ENCODE measurements at places on chromosomes 6 and 20.

DNA sequence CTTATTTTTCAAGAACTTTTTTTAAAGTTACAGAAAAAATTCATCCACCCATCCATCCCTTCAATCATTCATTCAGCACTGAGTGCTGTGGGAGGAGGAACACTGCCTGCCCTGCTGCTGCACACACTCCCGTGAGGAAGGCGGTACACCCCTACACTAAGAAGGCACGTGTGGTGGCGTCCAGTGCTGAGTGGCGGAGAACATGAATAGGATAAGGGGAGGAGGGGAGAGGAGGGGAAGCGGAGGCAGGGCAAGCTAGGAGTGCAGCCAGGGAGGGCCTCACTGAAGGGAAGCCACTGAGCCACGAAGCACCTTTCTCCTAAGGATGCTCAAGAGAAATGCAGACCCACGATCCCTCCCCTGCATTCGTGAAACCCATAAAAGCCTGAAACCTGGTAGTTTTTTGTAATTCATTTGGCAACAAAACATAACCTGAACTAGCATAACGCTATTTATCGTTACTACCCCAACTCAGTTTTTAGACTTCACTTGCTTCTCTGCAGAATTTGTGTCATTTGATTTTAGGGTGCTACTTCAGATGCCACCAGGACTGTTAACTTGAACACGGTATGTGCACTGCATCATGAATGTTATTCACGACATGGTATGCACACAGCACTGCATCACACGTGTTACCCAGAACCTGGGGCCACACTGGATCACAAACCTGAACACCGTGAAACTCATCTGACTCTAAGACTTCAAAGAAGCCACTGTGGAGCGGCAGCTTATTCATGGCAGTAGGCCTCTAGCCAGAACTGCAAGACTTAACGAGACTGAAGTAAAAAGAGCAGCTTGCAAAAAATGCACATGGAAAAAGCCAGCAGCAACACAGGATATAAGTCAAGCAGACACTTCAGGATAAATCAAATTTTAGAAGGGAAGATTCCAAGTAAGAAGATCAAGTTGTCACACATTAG is 3.5 kb downstream of the RNASET2 start:
- no peak for DNase-seq

DNA sequence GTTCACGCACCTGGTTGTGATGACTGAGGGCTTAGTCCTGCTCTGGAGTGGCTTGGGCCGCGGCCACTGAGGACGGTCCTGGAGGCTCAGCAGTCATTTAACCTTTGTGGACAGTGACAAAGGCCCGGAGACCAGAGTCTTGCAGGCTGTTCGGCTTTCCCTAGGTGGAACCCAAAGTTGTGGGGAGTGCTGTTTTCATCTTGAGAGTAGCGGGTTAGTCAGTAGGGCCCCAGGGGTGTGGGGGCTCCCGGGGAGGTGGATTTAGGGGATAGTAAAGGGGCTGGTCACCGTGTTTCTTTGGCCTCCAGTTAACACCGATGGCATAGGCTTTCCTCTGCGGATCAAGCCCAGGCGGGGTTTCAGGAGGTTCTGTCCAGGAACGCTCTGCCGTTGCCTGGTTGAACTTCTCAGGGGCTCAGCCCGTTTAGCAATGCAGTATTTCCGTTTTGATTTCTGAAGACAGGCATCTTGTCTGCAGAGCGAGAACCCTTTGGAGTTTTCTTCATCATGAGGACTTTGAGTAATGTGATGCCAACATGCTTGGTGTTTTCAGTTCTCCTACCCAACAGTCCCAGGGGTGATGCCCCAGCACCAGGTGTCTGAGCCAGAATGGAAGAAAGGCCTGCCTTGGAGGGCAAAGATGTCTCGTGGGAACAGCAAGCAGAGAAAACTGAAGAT is 31.8 kb downstream of the ZNF831 start:
- DNase-seq = no peak

GRCh38 chr20:31406115-31406514 is at the start of gene DEFB121:
DEFB121 (minus strand) TSS chr20:31406215; CDS start chr20:31406152, 63 bp downstream.
- DNase-seq = no peak

DNA sequence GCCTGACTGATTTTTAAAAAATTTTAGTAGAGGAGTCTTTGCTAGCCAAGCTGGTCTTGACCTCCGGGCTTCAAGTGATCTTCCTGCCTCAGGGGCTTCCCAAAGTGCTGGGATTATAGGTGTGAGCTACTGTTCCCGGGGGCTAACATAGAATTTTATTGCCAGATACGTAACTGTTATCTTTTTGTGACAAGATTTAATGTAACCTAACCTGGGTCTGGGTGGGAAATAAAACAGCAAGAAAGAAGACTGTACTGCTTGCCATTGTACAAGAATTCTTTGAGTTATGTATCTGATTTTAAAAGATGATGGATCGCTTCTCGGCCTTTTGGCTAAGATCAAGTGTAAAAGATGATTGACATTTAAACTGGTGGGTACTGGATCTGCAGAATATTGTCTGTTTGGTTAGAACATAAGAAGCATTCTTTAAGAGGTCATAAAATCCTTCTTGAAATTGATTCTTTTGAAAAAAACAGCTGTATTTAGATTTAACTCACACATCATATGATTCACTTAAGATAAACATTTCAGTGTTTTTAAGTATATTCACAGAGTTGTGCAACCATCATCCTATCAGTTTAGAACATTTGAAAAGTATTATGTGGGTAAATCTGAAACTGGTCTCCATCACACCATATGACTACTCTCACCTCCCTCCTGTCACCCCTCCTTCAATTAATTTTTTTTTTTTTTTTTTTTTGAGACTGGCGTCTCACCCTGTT is 21.6 kb downstream of the TPX2 start:
- DNase-seq = no peak

GRCh38 chr6:40274058-40274457 is 313.1 kb downstream of the LRFN2 start:
- DNase-seq = no peak

- DNase-seq = no peak
These were observed 619.4 kb downstream of the PHF3 start for GRCh38 chr6:64255000-64255399.

- DNase-seq = no peak
These were observed 34.1 kb downstream of the SERPINB1 start for GRCh38 chr6:2807342-2808090.

DNA sequence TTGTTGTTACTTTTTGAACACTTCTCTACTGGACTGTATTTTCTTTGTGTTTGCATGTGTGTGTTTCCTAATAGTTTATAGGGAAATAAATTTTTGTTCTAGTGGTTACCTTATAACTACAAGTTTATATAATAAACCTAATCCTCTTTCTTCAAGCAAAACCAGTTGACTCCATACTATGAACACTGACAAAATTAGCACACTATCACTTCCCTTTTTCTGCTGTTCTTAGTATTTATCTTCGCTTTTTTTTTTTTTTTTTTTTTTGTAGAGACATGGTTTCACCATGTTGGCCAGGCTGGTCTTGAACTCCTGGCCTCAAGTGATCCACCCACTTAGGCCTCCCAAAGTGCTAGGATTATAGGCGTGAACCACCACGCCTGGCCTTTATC is 25.0 kb upstream of the C6orf62 start:
- no peak for DNase-seq

DNA sequence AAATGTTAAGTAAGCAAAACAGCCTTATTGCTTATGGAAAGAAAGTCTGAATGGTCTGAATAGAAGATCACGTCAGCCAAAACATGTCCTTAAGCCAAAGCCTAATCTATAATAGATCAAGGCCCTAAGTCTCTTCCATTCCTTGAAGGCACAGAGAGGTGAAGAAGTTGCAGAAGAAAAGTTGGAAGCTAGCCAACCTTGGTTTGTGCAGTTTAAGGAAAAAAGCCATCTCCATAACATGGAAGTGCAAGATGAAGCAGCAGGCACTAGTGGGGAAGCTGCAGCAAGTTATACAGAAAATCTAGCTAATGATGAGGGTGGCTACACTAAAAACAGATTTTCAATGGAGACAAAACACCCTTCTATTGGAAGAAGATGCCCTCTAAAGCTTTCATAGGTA is 29.1 kb downstream of the LRRN4 start:
- no peak for DNase-seq

- DNase-seq = no peak
These were observed 189.6 kb downstream of the MAFB start for GRCh38 chr20:40499391-40499790.

- DNase-seq = no peak
These were observed 133.9 kb downstream of the TIAM2 start for GRCh38 chr6:155128977-155129376.

DNA sequence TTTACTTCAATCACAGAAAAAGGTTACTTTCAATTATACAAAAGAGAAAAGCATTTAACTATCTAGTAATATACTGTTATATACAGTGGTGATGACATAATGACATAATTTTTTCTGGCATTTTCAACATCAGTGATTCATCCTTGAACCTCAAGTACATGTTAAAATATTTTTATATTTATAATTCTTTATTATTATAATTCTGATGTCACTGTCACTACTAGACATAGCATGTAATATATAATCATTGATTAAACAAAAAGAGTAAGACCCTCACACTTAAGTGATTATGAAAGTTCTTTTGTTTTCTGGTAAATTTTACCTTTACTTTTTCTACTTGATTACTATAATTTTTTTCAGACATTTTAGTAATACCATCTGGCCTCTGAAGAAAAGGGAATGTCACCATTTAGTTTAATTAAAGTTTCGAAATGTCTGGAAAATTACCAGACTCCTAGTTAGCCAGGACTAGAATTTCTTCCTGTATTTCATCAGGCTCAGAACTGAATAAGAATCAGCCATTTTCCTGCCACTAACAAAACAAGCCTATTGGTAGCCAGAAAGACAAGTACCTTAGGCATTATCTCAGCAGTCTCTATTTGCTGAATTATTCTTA is 71.5 kb downstream of the FILIP1 start:
- no peak for DNase-seq

DNA sequence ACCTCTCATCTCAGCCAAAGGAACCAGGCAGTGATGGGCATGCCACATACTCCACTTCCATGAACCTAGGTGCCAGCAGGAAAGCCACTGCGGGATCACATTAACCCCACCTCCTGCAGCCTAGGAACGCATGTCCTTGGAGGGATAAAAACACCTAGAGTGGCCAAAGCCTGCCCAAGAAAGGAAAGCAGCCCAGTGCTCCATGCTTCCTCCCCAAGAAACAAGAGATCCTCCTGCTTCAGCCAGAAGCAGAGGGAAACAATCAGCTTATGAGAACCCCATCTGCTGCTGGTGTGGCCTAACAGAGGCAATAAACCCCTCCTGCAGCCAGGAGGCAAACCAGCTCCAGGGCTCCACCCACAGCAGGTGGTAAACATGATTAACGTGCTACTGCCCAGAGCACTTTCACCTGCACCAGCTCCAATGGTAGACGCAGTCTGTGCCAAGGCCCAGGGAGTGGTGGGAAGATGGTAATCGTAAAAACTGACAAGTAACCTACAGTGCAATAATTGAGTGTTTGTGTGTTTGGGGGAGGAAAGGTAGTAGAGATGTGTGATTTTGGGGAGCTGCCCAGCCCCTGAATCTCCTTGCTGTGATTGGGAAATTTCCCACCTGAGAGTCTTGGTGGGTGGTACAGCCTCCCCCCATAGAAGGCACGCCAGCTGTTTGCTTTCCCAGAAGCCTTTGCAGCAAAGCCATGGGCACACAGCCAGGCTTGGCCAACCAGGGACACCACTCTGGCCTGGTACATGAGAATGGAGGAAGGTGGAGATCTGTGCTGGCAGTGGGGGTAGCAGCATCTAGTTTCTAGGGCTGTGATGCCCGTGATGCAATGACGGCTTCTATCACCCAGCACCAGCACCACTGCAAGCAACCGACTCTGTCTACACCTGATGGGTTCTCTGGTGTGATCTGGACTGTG is 50.6 kb upstream of the TBC1D7 start:
- no peak for DNase-seq

DNA sequence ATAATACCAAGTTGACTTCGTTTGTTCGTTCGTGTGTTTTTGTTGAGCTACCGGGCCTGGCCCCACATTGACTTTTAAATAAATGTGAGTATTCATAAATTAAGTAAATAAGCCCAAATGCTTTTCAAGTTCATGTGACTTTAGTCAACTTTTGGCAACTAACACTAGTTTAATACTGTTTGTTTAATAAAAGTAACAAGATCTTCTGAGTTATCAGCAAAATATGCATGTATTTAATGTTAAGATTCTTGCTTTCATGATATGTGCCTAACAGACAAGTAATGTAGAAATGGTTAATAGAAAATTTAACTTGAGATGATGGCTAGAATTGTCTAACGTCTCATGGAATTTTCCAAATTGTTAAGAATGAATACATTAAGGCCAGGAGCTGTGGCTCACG is 38.7 kb upstream of the ECI2 start:
- DNase-seq = no peak

- no peak for DNase-seq
These were observed 45.6 kb upstream of the FOXA2 start for GRCh38 chr20:22629927-22630326.

DNA sequence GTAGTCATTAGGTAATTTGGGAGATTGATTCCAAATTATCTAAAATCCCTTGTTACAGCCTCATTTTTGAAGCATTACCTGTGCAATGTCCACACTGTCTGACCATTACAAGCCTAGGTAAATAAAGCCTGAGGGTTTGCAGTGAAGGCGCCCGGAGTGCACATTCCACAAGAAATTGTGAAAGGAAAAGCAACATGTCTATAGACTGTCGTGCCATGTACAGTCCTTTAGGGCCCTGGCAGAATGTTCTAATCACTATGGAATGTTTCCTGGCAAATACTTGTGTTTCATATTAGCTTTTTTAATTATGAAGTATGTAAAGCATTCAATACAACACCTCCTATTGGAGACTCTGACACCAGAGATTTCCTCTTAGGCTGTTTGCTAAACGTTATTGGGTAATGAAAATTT is 28.9 kb downstream of the PREP start:
- DNase-seq = no peak

- DNase-seq = no peak
These were observed 101.8 kb downstream of the CEP57L1 start for GRCh38 chr6:109197061-109197460.

DNA sequence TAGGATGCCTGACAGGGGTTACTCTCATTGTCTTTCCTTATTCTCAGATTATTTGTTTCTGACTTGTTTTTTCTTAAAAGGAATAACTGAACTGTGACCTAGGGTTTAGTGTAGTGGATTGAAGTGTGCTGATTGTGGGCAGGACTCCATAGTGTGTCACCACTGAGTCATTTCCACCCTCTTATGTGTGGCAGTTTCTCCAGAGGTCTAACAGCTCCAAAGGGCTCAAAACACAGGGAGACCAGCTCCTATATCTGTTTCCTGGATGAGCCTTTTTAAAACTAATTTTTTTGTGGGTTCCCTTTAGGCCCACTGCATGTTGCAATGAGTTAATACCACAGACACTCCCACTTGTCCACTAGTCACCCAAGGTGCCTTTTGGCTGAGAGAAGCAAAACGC is 951.1 kb upstream of the ADGRB3 start:
- no peak for DNase-seq

GRCh38 chr6:64259372-64259771 is 623.8 kb downstream of the PHF3 start:
- DNase-seq = no peak

- no peak for DNase-seq
These were observed 15.0 kb downstream of the JPH2 start for GRCh38 chr20:44171775-44172571.

GRCh38 chr6:44386364-44386928 is 1.1 kb upstream of the CDC5L start:
- DNase-seq = no peak

GRCh38 chr20:46607849-46608497 is 43.3 kb downstream of the SLC13A3 start:
- DNase-seq = no peak
